ENCODE measurements at places on chromosomes 7 and 10. TPM values are rescaled to one million over a fixed set of nuclear protein-coding genes. Genes with fewer than 3 reads are reported as not detected.

The MMP21 gene
- total RNA-seq: not detected

The SYT15 gene
- total RNA-seq: not detected

The CHCHD2 gene
- total RNA-seq: 797 TPM

The ANKRD22 gene
- total RNA-seq: not detected

The BTBD16 gene
- not detected for total RNA-seq

The GOT1 gene
- total RNA-seq: 21.8 TPM

The CTAGE8 gene
- total RNA-seq: 0.57 TPM

The ZNF804B gene
- total RNA-seq: not detected

Measured in MG63 (cell line).